NCI-H2029 treated with DMSO at 0.1 percent for 48 hours (cell line): ENCODE measurements at places on chromosomes 11 and 22.
A peak's percentile ranks its signal among the peaks of the same experiment; 100 is the strongest.

DNA sequence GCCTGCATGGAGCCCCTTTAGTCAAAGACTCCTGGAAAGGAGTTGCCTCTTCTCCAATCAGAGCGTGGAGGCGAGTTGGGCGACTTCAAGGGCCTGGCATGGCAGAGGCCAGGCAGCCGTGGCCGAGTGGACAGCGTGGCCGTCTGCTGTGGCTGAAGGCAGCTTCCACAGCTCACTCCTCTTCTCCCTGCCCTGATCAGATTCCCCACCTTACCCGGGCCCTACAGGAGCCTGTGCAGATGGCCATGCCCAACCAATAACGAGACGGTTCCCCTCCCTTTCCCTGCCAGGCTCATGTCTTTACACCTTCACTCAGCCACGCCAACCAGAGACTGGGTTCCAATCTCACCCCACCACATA lies 20.0 kb upstream of the SLC22A12 start:
- no peak for DNase-seq

DNA sequence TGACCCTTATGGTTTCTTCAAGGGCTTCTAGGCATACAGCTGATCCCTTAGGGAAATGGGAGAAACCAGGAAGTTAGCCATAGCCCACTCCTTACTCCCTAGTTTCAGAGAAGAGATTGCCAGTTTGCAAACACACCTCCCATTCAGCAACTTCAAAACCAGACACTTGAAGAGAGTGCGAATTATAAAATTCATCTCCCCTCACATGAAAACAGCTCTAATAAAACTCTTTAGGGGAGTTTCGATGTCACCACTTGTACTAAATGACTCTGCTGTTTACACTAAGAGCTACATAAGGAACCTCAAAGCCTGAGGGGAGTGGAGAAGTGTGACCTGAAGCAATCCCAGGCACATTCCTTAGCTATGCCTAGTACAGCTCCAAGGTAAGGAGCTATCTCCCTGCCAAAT lies 8.3 kb downstream of the LGR4 start:
- no peak for DNase-seq

DNA sequence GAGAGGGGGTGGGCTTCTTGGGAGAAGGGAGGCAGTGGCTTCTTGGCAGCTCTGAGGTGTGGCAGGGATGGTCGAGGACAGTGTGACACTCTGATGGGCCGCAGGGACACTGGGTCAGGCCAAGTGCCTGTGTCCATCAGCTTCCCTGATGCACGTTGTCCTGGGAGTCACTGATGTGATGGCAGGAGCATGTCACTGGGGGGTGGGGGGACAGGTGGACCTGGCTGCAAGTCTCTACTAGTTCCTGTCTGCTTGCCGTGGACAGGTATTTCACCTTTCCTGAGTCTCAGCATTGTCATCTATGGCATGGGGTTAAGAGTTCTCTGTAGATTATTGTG lies 592.9 kb downstream of the TBC1D22A start:
- no peak for DNase-seq

DNA sequence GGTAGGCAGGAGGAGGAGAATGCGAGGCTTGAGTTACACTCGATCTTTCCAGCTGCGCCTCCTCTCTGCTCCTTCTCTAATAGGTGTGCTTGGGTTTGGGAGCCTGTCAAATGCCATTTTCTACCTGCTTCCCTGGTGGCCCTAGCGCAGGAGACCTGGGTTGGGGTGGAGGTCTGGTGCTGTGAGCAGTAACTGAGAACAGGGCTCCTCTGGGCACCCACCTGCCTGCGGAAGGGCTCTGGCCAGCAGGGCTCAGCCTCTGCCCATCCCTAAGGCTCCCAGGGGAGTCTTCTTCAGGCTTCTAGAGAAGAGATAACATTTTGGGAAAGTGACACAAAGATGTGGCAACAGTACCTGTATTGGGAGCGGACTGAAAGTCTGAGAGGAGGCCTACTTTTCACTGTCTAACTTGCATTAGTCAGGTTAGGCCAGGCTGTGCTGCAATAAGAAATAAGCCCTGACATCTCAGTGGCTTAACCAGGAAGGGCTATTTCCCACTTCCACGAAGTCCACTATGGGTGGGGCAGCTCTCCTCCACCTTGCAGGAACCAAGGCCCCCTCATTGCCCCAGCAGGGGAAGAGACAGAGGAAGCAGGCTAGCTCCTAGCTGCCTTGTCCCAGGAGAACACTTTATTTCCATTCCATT lies 7.7 kb upstream of the LTO1 start:
- no peak for DNase-seq

- DNase-seq = no peak
Measured at GRCh38 chr22:49276567-49276966, 551.1 kb downstream of the BRD1 start.

DNA sequence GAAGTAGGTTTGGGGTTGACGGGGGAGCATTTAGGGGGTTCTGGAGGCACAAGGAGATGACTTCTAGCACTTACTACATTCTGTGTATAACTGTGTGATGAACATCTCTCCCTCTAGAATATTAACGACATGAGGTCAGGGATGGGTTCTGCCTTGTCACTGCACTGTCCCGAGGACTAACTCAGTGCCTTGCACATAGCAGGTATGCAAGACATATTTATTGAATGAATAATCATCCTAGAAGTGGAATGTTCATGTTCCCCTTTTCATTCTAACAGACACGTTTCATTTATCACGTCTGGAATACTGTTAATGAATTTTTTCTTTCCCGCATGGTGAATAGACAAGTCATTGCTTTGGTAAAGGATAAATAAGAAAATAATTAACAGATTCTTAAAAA lies 12.6 kb downstream of the SYT13 start:
- no peak for DNase-seq

GRCh38 chr22:50207383-50208140 lies 6.8 kb downstream of the SELENOO start:
- DNase-seq = no peak

DNA sequence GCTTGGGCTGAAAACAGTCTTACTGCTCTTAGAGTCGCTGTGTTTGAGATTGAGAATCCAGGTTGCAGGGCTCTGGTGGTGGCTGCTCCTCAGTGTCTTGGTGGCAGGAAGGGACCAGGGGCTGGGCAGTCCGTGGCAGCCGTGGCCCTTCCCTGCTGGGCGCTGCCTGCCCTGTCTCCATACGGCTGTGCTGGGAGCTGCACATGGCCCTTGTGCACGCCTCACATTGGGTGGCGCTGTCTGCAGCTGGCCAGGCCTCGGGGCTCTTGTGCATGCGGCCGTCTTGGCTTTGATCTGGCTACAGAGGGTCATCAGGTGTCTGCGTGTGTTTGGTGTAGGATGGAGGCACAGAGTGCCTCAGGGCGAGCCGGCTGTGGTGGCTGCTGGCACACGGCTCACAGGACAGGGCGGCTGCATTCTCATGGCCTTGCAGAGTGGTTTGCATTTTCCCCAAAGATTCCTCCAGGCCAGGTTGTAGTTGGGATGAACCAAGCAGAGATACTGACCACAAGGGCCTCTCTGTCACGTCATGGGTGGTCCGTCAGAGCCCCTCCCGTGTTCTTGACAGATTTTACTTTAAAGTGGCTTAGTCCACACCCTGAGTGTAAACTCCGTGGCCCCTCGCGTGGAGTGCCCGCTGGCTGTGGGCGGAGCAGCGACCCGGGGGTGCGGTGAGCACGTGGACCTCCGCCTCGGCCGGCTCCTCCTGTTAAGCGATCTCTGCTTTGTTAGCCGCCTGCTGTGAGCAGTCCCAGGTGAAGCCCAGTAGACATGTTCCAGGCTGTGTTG lies 34.7 kb downstream of the MUC6 start:
- no peak for DNase-seq

- DNase-seq = no peak
Measured at GRCh38 chr11:99422581-99423427, 402.1 kb downstream of the CNTN5 start.

- no peak for DNase-seq
Measured at GRCh38 chr11:3216027-3216525, 2.5 kb downstream of the MRGPRG start.

DNA sequence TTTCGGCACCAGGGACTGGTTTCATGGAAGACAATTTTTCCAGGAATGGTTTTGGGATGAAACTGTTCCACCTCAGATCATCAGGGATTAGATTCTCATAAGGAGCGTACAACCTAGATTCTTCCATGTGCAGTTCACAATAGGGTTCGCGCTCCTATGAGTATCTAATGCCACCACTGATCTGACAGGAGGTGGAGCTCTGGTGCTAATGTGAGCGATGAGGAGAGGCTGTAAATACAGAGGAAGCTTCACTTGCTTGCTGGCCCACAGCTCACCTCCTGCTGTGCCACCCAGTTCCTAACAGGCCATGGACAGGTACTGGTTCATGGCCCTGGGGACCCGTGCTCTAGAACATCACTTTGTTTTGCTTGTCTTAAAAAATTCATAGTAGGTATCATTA lies 41.8 kb upstream of the AMPD3 start:
- DNase-seq = no peak

DNA sequence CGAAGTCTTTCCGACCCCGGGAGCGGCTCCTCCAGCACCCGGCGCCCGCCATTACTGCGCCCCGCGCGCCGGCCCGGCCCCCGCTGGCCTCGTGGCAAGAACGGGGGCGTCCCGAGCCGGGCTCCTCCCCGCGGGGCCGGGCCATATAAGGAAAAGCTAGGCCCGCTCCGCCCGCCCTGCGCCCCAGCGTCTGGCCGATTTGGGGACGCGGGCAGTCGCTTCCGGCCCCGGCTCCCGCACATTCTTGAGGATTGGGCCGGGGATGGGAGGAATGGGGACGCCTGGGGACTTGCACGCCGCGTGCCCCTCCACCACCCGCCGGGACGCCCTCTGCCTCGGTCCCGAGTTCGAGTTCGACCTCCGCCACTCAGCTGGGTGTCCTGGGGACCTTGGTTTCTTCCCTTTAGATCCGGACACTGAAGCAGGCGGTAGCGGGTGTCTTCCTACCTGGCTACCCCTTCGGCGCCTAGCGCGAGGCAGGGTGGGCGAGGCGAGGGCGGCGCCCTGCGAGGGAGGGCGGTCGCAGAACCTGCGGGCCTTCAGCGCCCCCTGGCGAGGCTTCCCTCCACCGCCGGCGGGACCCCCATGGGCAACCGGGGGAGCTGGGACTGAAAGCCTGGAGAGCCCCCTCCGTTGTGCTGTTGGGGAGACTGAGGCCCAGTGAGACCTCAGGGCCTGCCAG lies 3.8 kb downstream of the SMTN start:
- DNase-seq = no peak

DNA sequence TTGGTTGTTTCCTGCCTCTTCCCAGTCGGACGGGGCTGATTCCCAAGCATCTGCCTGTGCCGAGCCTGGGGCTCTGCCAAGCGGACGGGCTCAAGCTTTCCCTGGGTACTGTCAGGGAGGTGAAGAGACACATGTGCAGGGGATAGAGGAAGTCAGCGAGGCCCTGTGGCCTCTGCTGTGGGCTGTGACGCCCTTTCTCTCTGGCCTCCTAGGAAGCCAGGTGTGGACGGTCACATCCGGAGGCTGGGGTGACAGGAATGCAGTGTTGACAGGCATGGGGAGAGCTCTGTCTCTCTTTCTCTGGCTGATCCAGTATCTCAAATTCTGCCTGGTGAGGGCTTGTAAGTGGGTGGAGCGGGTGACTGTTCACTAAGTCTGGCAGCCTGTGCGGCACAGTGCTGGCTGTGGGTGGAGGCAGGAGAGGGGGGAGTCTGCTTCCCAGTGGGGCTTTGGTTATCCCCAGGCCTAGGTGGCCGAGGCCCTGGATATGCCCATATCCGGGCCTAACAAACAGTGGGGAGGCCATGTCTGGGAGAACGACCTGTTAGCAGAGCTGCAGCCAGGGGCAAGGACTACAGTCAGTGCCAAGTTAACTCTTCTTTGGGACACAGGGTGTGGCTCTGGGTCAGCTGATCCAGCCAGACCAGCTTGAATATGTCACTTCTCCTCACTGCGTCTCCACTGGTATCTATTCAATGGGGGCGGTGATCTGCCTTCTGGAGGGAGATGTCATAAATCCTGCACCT lies 1.9 kb downstream of the KCTD17 start:
- no peak for DNase-seq

- DNase-seq = no peak
Measured at GRCh38 chr11:108895579-108896480, 231.0 kb downstream of the DDX10 start.

- no peak for DNase-seq
Measured at GRCh38 chr11:118522571-118523072, 4.7 kb upstream of the TTC36 start.

DNA sequence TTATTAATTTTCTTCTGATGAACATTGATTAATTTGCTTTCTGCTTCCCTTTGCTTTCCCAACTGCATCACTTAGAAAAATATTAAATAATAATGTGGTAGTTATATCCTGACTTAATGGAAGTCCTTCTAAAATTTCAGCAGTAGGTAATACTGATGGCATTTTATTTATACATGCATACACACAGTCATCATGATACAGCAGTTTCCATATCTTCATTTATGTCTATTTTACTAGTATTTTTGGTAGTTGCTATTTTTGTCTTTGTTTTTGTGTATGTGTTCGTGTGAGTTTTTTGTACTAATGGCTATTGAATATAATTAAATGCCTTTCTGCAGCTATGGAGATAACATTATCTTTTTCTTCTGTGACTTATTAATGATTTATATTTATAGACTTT lies 484.7 kb upstream of the CNTN5 start:
- no peak for DNase-seq

DNA sequence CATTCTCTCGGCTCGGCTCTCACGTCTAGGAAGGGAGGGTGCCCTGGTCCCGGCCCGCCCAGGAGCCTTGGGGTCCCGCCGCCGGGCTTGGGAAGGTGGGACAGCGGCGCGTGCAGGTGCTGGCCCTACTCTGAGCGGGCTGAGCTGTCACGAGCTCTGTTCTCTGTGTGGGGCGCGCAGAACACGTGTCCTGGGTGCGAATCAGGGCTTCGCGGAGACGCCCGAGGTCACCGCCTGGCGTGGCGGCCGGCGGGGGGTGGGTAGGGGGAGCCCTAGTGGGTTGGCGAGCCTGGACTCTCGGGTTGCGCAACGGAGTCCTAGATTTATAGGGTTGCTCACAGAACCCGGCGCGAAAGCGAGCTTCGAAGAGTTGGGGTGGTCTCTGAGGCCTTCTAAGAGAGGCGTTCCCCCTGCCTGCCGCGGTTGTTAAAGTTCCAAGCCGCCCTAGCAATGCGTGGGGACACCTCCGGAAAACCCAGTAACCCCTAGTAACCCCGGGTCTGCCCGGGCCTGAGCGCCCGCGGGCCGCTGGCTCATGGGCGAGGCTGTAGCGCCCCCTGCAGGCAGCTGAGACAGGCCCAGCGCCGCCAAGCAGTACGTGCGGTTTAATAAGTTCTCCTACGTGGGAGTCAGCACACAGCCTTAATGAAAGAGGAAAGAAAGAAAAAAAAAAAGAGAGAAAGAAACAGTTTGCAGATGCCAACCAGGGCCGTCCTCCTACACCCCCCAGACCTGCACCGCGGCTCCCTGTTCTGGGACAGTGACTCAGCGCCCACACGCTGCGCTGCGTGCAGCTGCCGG lies 2.7 kb downstream of the ADM start:
- DNase-seq = peak; percentile 66

- no peak for DNase-seq
Measured at GRCh38 chr11:38169286-38169685, 1571.2 kb upstream of the RAG2 start.

GRCh38 chr11:78351979-78352841 lies 65.4 kb downstream of the GAB2 start:
- no peak for DNase-seq

DNA sequence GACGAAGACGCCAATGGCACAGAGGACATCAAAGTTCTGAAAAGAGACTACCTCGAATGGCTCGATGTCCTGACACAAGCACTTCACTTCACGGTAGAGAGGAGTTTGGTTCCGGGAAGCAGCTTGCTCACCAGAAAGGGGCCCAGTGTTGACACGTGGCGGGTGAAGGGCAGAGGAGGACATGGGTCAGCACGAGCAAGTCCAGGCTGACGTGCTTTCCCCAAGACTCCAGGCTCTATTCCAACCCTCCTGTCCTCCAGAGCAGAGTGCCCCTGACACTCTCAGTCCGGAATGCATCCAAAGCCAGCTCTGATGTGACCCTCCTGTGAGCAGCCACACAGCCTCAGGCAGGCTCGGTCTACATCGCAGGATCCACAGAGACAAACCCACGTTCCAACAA lies 77.5 kb upstream of the BID start:
- DNase-seq = no peak
